ENCODE measurements at places on chromosomes 2 and 18.

- no peak for DNase-seq
- no peak overlapping the region for H3K4me3 ChIP-seq
- no peaks in the 10 kb centered on the region for H3K36me3 ChIP-seq
- H3K4me1 ChIP-seq, result no peaks in the 10 kb centered on the region
These were observed 188.0 kb downstream of the RTP5 start for GRCh38 chr2:242057379-242058040.

DNA sequence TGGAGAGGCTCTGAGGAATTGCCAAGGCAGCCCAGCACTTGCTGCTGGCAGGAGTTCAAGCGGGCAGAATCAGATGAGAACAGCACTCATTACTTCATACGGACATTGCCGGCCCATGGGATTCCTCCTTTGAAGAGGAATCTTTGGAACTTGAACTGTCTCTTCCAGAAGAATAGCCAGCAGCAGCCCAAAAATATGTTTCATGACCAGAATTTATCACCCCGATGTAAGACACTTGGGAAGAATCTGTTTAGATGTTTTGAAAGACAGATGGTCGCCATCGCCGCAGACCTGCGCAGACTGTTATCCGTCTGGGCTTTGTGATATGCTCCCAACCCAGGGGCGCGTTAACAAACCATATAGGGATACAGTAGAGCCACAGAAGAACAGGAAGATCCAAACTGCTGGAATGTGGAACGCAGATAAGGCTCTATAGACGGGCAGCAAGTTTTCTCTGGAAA lies 3.7 kb upstream of the ADI1 start:
- no peaks in the 10 kb centered on the region for H3K27me3 ChIP-seq
- peaks cover 2% of the 10 kb centered on the region for H3K4me1 ChIP-seq
- no peak overlapping the region for H3K27ac ChIP-seq
- H3K36me3 ChIP-seq, result no peaks in the 10 kb centered on the region
- no peak overlapping the region for H3K4me3 ChIP-seq

DNA sequence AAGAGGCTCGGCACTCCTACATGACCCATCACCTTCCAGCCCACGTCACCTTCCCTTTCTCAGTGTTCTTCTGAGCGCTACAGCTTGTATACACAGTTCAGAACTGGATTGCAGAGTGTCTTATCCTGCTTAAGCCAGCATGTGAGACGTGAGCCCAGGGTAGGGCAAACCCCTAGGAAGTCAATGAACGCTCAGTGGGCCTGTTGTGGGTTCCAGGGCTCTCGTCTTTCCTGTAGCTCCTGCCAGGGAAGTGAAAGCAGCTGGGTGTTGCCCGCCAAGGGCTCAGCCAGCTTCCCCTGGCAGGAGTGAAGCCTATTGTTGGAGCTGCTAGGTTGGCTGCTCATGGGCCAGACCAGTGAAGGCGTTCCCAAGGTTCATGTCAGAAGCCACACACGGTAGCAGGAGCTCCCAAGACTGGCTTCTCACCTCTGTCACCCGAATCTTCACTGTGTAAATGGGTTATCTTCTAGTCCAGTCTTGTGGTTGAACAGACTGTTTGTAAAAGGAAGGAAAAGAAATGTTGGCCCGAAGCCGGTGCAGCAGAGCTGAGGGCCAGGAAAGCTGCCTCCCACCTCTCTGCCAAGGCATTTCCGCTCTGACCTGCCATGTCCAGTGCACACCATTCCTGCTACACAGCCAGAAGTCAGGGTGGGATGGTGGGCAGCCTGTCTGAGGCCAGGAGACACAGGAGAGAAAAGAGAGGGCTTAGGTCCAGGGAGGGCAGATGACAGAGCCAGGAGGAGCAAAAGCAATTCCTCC lies 69.6 kb upstream of the RMDN2 start:
- no peak overlapping the region for H3K4me3 ChIP-seq
- H3K27me3 ChIP-seq, result no peaks in the 10 kb centered on the region
- no peak for DNase-seq
- H3K27ac ChIP-seq, result no peak overlapping the region
- H3K4me1 ChIP-seq, result no peaks in the 10 kb centered on the region

DNA sequence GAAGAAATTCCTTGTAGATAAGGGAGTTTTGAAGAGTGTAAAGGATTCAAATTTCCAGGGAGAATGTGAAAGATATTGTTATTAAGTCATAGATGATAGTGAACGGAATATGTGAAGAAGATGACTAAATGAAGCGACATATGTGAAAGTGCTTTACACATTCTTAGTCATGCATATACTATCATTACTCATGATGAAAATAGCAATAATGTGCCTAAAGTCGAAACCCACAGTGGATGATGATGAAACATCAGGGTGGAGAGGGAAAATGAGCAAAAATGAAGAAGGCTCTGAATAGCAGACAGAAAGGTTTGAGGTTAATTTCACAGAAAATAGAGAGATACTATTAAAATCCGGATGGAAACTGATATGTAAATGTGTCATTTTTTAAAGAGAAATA lies 1237.1 kb downstream of the LRP1B start:
- no peak overlapping the region for H3K27ac ChIP-seq
- no peak overlapping the region for H3K4me3 ChIP-seq
- no peaks in the 10 kb centered on the region for H3K27me3 ChIP-seq
- DNase-seq, result no peak

DNA sequence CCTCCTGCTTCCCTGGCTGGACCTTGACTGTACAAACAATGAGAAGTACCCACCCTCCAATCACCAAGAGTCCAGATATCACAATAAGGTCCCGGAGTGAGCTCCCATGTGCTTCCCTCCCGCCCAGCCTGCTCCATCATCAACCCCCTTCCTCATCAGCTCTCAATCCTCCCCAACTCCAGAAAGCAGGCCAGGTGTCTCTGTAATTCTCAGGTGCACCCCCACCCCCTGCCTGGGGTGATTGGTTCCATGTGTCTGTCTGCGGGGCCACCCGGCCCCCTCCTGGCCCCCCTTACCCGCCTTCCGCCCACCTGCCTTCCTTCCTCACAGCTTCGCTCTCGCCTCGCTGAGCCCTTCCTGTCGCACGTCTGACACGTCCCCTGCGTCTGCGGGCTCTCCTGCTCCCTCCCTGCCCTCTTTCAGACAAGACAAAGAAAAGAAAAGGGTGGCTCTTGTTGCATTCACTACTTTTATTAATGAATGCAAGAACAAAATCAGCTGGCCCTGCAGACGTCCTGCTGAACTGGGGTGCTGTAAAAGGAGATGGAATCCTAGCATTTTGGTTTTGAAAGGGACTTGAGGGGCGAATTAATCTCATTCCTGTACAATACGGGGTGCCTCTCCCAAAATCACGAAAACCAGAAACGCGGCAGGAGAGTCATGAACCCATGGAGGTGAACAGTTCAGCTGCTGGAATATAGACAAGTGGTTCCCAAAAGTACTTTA lies 26.5 kb upstream of the IGFBP2 start:
- no peak overlapping the region for H3K27ac ChIP-seq
- H3K4me3 ChIP-seq, result no peak overlapping the region
- peaks cover 7% of the 10 kb centered on the region for H3K4me1 ChIP-seq
- DNase-seq, result no peak
- no peaks in the 10 kb centered on the region for H3K36me3 ChIP-seq

GRCh38 chr2:69572641-69573040 lies 70.9 kb downstream of the AAK1 start:
- no peak for DNase-seq
- H3K27me3 ChIP-seq, result no peaks in the 10 kb centered on the region
- no peak overlapping the region for H3K27ac ChIP-seq
- H3K4me3 ChIP-seq, result no peak overlapping the region
- peaks cover 2% of the 10 kb centered on the region for H3K4me1 ChIP-seq

DNA sequence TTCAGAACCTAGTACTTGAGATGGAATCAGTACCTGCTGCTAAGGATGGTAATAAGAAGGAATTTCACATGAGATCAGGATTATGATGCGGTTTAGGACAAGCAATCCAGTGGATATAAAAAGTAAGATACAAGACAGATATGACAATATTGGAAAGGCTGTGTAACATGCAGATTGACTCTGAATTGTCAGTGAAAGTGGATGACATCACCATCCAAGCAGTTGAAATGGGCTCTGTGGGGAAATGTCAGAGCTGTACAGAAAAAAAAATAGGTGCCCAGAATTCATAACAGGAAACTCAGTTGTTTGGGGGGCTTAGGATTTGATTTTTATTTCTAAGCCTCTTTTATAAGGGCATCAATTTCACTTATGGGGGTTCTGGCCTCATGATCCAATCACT lies 438.3 kb downstream of the SPAG16 start:
- H3K27me3 ChIP-seq, result no peaks in the 10 kb centered on the region
- no peak for DNase-seq
- H3K4me3 ChIP-seq, result no peak overlapping the region

DNA sequence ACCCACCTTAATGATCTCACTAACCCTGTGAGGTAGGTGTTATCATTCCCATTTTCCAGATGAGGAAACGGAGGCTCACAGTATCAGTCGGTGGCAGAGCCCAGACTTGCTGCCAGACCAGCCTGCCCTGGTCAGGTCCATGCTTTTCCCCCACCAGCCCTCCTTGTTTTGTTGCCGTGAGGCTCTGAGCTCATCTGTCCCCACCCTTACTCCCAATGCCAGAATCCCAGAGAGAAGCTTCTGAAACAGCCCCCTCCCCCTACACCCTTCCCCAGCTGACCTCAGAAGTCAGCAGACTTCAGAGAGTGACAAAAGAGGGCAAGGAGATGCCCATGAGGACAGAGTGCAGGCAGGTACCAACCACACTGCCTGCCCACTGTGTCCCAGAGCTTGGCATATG lies 20.8 kb upstream of the TNS1 start:
- no peak for DNase-seq
- H3K36me3 ChIP-seq, result no peaks in the 10 kb centered on the region
- H3K4me1 ChIP-seq, result peaks cover 2% of the 10 kb centered on the region
- no peaks in the 10 kb centered on the region for H3K27me3 ChIP-seq
- H3K27ac ChIP-seq, result no peak overlapping the region

- H3K36me3 ChIP-seq, result no peaks in the 10 kb centered on the region
- H3K4me1 ChIP-seq, result no peaks in the 10 kb centered on the region
- DNase-seq, result no peak
- H3K27me3 ChIP-seq, result no peaks in the 10 kb centered on the region
- no peak overlapping the region for H3K27ac ChIP-seq
- H3K4me3 ChIP-seq, result no peak overlapping the region
These were observed 63.9 kb downstream of the SPRED2 start for GRCh38 chr2:65368468-65368867.

DNA sequence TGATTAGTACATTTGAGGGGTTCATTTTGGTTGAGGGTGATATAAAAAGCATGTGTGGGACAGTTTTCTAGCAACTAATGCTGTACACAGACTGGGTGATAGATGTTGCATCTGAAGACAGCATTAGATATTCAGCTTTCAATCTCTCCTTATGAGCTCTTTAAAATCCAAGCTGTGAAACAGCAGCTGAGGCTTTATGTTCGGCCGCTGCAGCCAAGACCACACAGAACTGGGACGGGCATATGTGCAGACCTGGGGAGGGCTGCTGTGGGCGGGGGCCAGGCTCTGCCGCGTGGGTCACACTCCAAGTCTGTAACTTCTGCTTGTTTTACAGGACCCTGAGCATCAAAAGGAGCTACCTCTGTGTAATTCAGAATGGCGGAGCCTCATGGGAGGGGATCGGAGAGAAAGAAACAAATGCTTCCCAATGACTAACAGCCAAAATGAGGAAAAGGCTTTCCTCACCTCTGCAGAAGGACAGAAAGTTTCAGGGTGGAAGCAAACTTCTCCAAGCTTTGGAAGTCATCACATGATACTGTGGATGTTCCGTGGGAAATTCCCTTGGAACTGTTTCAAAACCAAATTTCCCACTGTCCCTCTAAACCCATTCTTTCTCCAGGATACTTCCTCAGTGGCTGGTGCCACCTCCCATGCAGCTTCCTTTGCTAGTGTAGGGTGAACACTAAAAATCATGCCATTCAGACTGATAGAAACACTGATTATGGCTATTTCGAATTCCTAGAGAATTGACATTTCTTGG lies 711.9 kb upstream of the ID2 start:
- H3K4me1 ChIP-seq, result no peaks in the 10 kb centered on the region
- no peaks in the 10 kb centered on the region for H3K27me3 ChIP-seq
- H3K4me3 ChIP-seq, result no peak overlapping the region
- H3K27ac ChIP-seq, result no peak overlapping the region

GRCh38 chr2:65607662-65608305 lies 175.4 kb upstream of the SPRED2 start:
- no peak overlapping the region for H3K4me3 ChIP-seq
- peaks cover 4% of the 10 kb centered on the region for H3K4me1 ChIP-seq
- H3K27ac ChIP-seq, result no peak overlapping the region
- no peaks in the 10 kb centered on the region for H3K27me3 ChIP-seq
- no peaks in the 10 kb centered on the region for H3K36me3 ChIP-seq

- H3K4me3 ChIP-seq, result no peak overlapping the region
- DNase-seq, result peak; percentile 29
- H3K36me3 ChIP-seq, result no peaks in the 10 kb centered on the region
These were observed 51.2 kb upstream of the ADAM23 start for GRCh38 chr2:206392118-206392517.

DNA sequence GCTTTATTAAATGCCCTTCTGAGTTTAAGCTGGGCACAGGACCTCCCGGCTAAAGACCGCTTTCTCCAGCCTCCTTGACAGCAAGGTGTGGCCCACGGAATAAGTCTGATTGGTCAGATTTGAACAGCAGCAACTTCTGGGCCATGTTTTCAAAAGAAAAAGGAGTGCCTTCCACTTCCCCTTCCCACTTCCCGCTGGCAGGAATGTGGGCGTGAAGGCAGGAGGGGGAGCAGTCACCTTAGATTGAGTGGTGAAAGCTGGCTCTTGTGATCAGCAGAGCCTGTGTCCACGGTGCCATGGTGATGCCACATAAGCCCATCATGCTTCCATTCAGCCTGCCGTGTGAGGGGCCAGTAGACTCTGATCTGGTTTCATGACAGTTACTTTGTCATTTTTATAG lies 136.6 kb upstream of the GLI2 start:
- no peak overlapping the region for H3K4me3 ChIP-seq
- no peak for DNase-seq
- no peak overlapping the region for H3K27ac ChIP-seq
- 0 out of 2 replicates have a peak, but pooled peaks cover under 1% of the 10 kb centered on the region for H3K4me1 ChIP-seq
- H3K27me3 ChIP-seq, result no peaks in the 10 kb centered on the region

GRCh38 chr18:8659609-8660242 lies 45.6 kb upstream of the MTCL1 start:
- no peak for DNase-seq
- peaks cover 13% of the 10 kb centered on the region for H3K4me1 ChIP-seq
- H3K4me3 ChIP-seq, result no peak overlapping the region
- no peaks in the 10 kb centered on the region for H3K36me3 ChIP-seq

- H3K27ac ChIP-seq, result no peak overlapping the region
- H3K36me3 ChIP-seq, result no peaks in the 10 kb centered on the region
- no peak for DNase-seq
- H3K27me3 ChIP-seq, result 0 out of 2 replicates have a peak, but pooled peaks cover 1% of the 10 kb centered on the region
These were observed 23.7 kb downstream of the CRACDL start for GRCh38 chr2:98912221-98912851.

- H3K4me1 ChIP-seq, result peaks cover 4% of the 10 kb centered on the region
- no peaks in the 10 kb centered on the region for H3K27me3 ChIP-seq
- H3K4me3 ChIP-seq, result no peak overlapping the region
- no peaks in the 10 kb centered on the region for H3K36me3 ChIP-seq
- DNase-seq, result no peak
These were observed 29.6 kb upstream of the ATL2 start for GRCh38 chr2:38406597-38407110.
